ENCODE measurements at places on chromosomes 5 and 9. TPM values are rescaled to one million over a fixed set of nuclear protein-coding genes. Genes with fewer than 3 reads are reported as not detected.

CAMK2A gene
- total RNA-seq: 0.46 TPM

ARL14EPL gene
- not detected for total RNA-seq

AOPEP gene
- 102 TPM for total RNA-seq

IFT74 gene
- total RNA-seq: 17.3 TPM

RFX3 gene
- total RNA-seq: 13.3 TPM

CDC20B gene
- not detected for total RNA-seq

PTGES gene
- total RNA-seq: 3.4 TPM

IL17B gene
- 0.92 TPM for total RNA-seq

SLC30A5 gene
- 43.5 TPM for total RNA-seq

PCDHB12 gene
- total RNA-seq: 3.9 TPM

Data from mucosa of descending colon (tissue), 3 donors.